Stimulated activated CD8-positive, alpha-beta memory T cell treated with anti-CD3 and anti-CD28 coated beads, Interleukin-12 subunit alpha, Interleukin-12 subunit beta, amount 100 ng/mL, for 4 hours (primary cell): ENCODE measurements at places on chromosomes 13 and 19.
A peak's percentile ranks its signal among the peaks of the same experiment; 100 is the strongest.

DNA sequence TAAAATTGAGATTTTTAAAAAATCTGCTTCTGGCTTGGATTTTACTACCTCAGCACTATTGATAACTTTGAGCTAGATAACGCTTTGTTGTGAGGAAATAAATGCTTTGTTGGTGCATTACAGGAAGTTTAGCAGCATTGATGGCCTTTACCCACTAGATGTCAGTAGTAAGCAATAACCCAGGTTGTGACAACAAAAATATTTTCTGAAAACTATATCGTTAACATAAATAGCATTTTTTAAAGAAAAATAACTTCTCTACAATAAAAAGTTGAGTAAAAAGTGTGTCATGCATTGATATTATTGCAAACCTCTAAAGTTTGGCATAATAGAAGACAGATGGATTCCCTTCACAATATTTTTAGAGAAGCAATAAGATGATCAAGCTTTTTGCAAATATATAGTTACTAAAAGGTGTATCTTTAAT, 1246.5 kb downstream of the UQCRFS1 start:
- DNase-seq: no peak

GRCh38 chr19:13955662-13956364, 3.5 kb downstream of the DCAF15 start:
- DNase-seq: no peak

- DNase-seq: no peak
Measured at GRCh38 chr13:33571618-33572017, 246.3 kb upstream of the RFC3 start.

DNA sequence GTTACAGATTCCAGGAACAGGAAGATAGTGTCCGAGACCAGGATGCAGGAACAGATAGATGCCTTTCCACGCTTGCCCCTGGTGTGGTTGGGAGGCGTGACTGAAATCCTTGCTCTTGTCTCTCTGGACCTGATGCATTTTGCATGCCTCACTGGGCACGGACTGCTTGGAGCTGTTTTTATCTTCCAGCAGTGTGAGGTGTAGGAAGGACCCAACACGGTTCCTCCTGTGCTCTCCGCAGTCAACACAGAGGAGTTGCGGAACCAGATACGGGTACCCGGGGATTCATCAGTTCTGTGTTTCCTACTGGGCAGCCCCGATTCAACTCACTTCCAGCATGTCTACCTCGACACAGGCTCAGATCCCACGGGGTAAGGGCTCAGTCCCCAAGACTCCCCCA, 6.5 kb downstream of the DOT1L start:
- no peak for DNase-seq

GRCh38 chr13:29954082-29955028, 103.9 kb upstream of the UBL3 start:
- DNase-seq: no peak

- DNase-seq: no peak
Measured at GRCh38 chr19:6241680-6242377, 37.9 kb downstream of the MLLT1 start.

DNA sequence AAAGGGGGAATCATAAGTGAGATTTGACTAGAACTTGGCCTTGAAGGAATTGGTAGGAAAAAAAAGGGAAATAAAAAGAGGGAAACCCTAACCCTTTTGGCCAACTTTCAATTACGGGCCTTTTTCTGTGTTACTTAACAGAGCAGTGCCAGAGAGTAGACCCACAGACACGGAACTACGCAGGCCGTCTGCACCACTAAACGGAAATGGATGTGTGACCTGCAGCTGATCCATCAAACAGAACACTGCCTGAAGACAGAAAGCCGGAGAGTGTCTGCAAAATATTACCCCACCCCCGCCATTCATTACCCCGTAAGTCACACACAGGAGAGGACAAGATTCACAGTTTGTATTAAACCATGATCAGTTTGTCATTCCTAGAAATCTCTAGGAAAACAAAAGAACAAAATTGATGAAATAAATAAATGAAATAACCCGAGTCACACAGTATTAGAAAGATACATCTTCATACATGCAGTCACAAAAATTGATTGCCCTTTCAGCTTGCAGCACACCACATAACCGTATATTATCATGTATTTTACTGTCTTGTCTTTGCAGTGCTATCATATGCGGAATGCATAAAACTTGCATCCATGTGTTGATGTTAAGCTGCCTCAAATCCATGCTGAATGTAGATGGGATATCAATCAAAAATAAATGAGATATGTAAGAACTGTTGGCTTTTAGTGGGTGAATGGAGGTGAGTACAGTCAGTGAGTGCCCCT, 424.7 kb downstream of the IRS2 start:
- DNase-seq: no peak

DNA sequence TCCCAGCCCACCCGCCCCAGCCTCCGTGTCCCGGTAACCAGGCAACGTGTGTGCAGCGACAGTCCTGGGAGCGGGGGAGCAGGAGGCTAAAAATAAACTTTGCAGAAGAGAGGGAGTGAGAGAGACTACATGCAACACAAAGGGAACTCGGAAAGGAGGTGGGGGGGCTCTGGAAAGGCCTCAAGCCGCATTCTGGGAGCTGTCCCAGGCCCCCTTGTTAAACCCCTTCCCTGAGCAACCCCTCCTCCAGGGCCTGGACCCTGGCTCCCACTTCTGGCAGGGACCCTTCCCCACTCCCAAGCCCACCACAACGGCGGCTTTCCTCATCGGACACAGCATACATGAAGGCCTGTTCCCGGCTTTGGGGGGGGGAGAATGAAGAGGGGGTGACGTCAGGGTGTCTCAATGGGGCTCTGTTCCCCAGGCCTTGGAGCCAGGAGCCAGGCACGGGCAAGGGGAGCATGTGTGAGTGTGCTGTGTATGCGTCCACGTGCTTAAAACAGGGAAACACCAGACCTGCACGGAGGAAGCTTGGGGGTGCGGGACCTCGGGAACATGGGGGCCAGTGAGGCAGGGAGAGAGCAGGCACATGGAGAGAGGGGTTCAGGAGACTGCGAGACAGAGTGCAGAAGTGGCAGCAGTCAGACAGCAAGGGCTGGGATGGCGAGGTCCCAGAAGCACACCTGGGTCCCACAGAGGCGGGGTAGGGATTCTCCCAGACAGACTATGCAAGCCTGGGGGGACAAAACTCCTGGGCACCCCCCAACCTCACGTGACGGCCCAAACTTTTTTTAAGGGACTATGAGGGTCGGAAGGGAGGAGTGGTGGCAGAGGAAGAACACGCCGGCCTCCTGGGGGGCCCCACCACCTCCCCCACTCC, 2.3 kb downstream of the ERF start:
- DNase-seq: no peak

GRCh38 chr13:91468301-91468700, 69.9 kb downstream of the GPC5 start:
- DNase-seq: no peak

DNA sequence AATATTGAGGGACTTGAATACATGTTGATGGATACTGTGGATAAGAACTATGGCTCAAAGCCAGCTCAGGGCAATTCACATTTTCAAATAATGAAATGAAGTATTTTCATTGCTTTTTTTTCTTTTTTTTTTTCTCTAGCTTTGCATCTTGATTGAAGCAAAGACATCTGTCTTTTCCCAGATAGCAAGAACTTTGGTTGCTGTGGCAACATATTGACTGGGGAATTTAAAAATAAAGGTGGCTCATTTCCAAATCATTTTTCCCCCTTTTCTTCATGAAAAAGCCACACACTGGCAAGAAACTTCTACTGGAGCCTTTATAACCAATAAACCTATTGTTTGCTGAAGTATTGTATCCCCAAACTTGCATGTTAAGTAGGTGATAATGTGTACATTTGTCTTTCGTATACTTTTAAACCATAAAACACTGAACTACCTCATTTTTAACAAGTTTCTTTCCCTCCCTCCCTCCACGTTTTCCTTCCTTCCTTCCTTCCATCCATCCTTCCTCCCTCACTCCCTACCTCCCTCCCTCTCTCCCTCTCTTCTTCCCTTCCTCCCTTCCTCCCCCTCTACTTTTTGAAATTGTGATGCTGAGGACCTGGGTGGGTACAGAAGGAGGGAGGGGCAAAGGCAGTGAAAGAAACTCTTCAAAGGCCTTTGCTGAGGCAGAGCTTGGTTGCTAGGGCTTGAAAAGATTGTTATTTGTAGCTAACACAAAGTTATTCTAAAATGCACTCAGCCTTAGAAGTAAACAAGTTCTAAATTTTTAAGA, 343.5 kb upstream of the SPRY2 start:
- DNase-seq: no peak

DNA sequence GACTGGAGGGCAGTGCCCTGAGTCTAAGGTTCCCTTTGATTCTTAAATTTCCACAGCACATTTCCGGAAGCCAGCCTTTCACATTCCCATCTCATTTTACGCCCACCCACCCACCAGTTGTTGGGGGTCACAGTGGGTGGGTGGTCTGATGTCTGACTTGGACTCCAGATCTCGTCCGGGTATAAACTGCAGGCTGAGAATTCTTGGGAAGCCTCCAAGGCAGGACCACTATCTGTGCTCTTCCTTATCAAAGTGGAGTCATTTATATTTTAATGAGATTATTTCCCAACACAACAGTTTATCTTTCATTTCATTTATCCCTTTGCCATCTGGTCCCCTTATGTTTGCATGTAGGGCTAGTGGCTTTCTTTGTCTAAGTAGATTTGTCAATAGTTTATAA, 3.6 kb upstream of the FAM124A start:
- DNase-seq: no peak

DNA sequence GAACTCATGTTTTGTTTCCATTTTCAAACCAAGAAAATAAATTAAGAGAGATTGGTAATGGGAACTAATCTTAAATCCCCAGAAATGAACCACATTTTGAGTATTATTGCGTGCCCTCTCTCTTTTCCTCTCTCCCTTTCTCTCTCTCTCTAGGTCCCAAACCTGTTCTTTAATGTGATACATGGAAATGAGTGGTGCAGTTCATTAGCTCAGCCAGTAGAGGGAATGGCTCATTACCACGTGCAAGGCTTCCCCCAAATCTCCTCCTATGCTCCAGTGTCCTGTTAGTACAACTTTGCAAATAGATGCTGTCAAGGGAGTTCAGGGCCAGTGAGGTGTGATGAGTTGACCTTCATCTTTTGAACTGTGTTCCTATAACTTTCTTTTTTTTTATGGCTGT, 178.4 kb downstream of the FGF9 start:
- no peak for DNase-seq

- no peak for DNase-seq
Measured at GRCh38 chr13:79725841-79726240, 244.9 kb downstream of the NDFIP2 start.

DNA sequence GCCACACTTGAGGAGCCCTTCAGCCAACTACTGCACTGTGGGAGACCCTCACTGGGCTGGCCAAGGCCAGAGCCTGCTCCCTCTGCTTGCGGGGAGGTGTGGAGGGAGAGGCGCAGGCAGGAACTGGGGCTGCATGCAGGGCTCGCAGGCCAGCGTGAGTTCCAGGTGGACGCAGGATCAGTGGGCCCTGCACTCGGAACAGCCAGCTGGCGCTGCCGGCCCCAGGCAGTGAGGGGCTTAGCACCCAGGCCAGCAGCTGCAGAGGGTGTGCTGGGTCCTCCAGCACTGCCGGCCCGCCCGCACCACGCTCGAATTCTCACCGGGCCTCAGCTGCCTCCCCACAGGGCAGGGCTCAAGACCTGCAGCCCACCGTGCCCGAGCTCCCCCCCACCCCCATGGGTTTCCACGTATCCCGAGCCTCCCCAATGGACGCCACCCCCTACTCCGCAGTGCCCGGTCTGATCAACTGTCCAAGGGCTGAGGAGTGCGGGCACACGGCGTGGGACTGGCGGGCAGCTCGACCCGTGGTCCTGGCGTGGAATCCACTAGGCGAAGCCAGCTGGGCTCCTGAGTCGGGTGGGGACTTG, 1293.8 kb upstream of the PCDH9 start:
- no peak for DNase-seq

DNA sequence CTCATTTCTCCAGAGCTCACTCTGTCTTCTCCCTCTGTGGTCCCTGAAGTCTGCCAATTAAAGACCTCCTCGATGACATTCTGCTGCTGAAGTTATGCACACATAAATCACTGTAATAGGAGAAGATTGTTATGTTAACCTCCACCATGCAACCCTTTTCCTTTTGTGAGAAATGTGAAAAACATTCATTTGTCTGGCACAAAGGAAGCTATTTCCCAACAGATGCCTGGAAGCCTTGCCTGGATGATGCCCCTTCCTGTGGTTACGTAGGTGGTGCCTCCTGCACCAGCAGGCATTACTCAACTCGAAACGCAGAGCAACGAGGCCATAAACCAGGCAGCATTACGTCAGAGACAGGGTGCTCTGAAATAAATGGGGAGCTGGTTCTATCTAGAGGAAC, 327.4 kb upstream of the ZNF507 start:
- no peak for DNase-seq

- DNase-seq: no peak
Measured at GRCh38 chr13:75372923-75373841, 108.8 kb downstream of the TBC1D4 start.

- DNase-seq: peak; percentile 70
Measured at GRCh38 chr19:2618611-2619010, 83.9 kb downstream of the GNG7 start.

- DNase-seq: peak; percentile 70
Measured at GRCh38 chr19:10104665-10105508, 1.3 kb upstream of the PPAN start.

DNA sequence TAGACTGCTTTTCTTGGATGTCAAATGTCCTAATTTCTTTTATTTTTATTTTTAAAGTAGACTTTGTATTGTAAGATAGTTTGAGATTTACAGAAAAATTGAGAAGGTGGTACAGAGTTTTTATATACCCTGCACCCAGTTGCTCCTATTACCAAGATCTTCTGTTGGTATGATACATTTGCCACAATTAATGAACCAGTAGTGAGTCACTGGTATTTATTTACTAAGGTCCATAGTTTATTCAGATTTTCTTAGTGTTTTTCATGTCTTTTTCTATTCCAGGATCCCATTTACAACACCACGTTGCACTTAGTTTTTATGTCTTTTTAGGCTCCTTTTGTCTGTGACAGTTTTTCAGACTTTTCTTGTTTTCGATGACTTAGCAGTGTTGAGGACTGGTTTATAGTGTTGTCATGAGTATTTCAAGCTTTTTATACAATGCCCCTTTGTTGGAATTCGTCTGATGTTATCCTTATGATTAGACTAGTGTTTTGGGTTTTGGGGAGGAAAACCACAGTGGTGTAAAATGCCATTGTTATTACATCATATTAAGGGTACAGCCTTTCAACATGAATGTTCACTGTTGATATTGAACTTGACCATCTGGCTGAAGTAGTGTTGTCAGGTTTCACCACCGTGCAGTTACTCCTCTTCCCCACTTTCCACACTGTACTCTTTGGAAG, 35.9 kb downstream of the COG3 start:
- DNase-seq: no peak

DNA sequence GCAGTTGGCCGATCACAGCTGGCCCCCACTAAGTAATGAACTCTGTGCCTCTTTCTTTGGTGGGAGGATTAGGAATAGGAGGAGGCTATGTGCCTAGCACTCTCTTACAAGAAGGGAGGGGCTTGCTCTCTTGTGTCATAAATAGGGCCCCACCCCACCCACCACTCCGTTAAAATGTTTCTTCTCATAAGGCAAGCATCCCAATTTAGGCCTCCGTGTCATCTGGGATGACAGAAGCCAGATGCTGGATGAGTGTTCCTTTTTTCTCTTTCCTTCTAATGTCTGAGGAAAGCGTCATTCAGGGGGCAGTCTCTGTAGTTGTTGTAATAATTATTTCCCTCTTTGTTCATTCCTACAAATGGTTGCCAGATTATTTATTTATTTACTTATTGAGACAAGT, at the start of gene LIPE:
Gene LIPE, minus strand, starts transcription at position 76 of the 400 bp plus-strand sequence. CDS start 239 bp downstream, outside the sequence.
- DNase-seq: no peak
